ENCODE measurements at places on chromosomes 4 and X. TPM values are rescaled to one million over a fixed set of nuclear protein-coding genes. Genes with fewer than 3 reads are reported as not detected.

FRMD7 gene
- total RNA-seq = not detected

UCP1 gene
- not detected for total RNA-seq

SRPX gene
- 13.4 TPM for total RNA-seq

DIPK2B gene
- not detected for total RNA-seq

VBP1 gene
- total RNA-seq = 172 TPM

AVPR2 gene
- not detected for total RNA-seq

MAGEB17 gene
- total RNA-seq = 0.11 TPM

C4orf36 gene
- 0.41 TPM for total RNA-seq

TREX2 gene
- 0.39 TPM for total RNA-seq

CCDC110 gene
- 0.71 TPM for total RNA-seq

IGSF1 gene
- total RNA-seq = not detected

PCYT1B gene
- not detected for total RNA-seq

CXCL3 gene
- total RNA-seq = 0.34 TPM

SLC25A4 gene
- 13.2 TPM for total RNA-seq

All from SJSA1 (cell line).